ENCODE measurements at places on chromosomes 12 and 14.

- no peak for DNase-seq
These were observed 491.2 kb upstream of the FLRT2 start for GRCh38 chr14:85038526-85039352.

DNA sequence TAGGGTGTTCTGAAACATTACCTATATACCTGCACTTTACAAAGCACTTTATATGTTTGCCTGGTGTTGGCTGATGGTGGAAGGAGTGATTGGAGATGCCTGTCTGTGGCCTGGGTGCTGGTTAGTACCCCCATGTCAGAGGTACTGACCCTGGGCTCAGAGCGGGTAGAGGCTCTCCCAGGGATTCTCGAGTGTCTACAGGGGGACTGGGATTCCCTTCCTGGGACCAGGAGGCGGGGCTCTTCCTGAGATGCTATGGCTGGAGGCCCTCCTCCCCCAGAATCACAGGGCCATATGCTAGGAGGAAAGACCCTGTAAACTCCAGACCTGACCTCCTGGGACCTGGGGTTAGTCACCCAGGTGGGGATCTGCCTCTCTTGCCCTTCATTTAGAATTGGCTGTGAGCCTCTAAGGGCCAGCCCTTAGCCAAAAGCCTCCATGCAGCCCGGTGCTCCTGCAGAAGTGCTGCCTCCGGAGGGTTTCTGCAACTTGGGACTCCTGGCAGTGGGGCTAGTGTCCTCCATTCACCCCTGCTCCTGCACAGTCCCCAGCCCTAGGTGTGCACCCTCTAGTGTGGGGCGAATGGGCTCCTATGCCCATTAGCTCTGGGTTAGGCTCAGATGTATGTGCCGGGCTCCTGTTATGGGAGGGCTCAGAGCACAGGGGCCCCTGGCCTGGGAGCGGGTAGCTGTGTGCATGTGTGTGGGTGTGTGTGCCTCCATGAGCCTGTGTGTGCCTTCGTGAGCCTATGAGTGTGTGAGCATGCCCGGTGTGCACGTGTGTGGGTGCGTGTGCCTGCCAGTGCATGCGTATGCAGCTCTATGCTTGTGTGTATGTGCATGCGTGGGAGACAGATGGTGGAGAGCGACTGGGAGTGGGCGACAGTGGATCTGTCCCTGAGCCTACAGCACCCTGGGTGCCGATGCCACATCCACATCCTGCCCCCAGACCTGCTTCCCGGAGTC, 36.6 kb downstream of the RTL1 start:
- DNase-seq: no peak

DNA sequence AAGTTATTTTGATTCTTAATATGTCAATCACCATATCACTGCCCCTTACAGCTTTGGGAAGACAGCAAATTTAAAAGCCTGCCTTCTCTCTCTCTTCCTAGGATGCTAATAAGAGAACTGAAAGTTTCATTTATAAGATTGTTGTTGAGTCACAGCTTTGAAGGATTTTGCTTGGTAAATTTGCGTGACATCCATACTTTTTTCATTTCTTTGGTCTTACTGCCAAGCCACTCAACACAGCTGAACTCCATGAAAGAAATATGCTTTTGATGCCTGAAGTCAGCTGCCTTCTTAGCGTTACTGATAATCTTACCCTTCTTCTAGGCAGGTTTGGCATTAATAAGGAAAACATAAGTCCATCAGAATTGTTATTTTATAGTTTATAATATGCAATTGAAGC, 155.0 kb downstream of the CRADD start:
- DNase-seq: no peak

DNA sequence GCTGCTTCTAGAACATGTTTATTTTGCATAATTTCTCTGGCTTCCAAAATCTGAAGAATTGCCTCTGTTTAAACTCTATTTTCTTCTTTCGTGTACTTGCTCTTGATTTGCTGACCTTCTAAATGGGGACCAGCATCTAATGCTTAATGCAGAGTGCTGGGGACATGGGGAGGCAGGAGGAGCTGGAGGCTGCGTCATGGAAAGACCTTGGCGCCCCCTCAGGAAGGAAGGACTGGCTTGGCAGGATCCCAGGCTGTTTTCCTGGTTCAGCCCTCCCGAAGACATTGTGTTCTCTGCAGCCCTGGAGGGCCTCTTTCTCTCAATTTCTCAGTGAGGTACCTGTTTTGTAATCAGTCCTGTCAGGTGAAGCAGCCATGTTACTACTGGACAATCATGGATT, 5.5 kb downstream of the PRKCH start:
- DNase-seq: no peak

DNA sequence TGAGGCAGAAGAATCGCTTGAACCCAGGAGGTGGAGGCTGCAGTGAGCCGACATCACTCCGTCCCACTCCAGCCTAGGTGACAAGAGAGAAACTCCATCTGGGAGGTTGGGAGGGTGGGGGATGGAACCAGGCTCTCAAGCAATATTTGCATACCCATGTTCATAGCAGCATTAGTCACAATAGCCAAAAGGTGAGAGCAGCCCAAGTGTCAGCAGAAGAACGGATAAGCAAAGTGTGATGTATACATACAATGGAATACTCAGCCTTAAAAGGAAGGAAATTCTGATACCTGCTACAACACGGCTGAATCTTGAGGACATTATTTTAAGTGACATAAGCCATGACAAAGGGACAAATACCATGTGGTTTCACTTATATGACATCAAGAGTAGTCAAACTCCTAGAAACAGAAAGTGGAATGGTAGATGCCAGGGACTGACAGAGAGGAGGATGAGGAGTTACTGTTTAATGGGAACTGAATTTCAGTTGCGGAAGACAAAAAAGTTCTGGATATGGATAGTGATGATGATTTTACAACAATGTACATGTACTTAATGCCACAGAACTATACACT, 11.6 kb downstream of the DAD1 start:
- DNase-seq: no peak

DNA sequence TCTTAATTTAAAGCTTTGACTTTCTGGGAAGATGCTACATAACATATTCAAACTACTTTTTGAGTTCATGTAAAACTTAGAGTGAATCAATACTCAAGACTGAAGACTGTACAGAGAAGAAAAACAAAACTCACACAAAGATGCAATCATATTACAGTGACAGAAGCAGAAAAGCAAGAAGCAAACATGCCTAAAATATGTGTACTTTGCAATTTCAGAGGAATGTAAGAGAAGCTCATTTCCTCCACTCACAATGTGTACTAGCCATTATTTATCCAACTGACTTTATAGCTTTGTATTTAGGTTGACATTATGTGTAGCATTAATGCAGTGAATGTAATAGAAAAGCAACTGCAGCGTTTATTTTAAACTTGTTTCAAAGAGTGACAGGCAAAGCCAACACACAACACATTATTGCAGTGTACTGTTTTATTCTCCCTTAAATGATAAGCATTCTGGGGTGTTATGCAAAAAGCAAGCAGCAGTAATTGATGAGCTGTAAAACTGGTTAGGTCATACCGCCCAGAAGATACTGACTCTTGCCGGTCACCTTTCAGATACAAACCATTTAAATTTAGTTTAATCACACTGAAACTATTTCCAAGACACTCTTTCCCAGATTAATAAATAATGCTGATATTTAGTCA, 88.2 kb upstream of the PAWR start:
- DNase-seq: no peak

GRCh38 chr12:94405413-94406116, 54.1 kb downstream of the CEP83 start:
- DNase-seq: no peak

Measured in NCI-H146 (cell line).